ENCODE measurements at places on chromosomes 5 and 9. TPM values are rescaled to one million over a fixed set of nuclear protein-coding genes. Genes with fewer than 3 reads are reported as not detected.

DNA sequence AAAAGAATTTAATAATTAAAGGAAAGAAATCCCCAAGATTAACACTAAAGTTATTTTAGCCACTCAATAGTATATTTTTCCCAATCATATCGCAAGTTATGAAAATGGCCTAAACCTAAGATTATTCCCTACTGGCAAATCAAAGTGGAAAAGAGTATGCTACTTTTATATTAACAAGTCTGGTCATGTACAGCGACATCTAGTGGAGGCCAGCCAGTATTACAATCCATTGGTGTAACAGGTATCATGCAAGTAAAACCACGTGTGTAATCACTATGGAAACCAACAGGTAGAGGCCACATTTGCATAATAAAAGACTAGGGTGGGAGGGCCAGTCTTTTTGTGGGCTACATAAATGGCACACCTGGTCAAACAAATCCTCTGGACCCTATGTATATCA lies 976.4 kb upstream of the CDH9 start:
- DNase-seq = no peak

DNA sequence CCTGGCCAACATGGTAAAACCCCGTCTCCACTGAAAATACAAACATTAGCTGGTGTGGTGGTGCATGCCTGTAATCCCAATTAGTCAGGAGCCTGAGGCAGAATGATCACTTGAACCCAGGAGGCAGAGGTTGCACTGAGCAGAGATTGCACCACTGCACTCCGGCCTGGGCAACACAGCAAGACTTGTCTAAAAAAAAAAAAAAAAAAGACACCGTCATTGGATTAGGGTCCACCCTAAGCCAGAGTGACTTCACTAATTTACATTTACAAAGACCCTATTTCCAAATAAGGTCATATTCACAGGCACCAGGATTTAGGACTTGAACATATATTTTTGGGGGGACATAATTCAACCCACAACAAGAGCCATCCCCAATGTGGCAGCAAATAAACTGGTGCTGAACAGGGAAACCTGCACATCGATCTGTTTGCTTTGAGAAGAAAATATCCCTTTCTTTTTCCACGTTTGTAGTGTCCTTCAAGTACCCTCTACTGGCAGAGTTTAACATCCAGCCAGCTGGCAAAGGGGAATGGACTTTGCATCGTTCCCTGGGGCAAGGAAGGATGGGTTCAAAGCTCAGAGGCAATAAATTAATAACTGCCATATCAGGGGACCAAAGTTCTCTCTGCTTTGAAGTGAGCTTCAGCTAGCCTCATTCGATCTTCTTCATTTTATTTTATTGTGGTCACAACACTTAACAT lies 3.7 kb upstream of the DNAJC25 start:
- no peak for DNase-seq

GRCh38 chr9:69019808-69020207 lies 5.9 kb upstream of the PRKACG start:
- DNase-seq = no peak

- no peak for DNase-seq
Measured at GRCh38 chr5:167608390-167609272, 682.8 kb upstream of the WWC1 start.

GRCh38 chr9:132809677-132810271 lies 68.3 kb downstream of the AK8 start:
- DNase-seq = no peak

- no peak for DNase-seq
Measured at GRCh38 chr5:88854769-88855168, 28.2 kb downstream of the MEF2C start.

The CRHBP gene
- not detected for total RNA-seq

DNA sequence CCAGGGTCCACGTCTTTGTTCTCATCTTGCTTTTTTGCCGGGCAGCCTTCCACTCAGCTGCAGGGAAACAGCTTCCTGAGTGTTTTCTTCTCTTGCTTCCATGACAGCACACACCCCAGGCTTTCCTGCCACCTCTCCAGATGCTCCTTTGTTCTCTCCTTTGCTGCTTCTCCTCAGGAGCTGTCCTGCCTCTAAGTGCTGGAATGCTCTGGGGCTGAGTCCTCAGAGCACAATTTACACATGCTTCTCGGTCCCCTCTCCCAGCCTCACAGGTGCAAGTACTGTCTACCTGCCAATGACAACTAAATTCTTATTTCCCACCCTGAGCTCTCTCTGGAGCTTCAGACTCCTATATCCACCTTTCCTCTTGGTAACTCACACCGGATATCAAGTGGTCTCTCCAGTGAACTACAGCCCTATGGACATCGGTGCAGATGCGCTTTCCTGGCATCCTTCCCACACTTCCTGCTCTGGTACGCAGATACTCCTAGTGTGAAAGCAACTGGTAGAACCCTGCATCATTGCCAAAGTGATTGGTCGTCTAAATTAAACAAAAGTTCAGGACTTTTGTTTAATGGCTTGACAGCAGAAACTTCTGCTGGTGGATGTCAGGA lies 13.4 kb upstream of the ACSL6 start:
- DNase-seq = no peak

DNA sequence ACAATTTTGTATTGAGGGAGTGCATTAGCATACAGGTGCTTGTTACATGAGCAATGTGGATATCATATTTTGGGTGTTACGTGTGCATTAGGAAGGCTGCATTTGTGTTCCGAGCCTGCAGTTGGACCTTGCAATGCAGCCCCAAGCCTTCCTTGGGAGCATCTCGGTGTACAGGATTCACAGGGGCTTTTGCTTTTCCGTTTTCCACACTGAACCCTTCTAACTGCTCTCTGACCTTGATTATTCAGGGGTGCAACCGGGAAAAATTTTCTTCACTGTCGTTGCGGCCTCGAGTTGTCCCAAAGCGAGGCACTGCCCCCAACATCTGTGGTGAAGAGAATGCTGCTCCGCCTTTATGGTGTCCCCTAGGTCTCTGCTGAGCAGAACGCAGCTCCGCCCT lies 80.1 kb upstream of the PLEKHG4B start:
- DNase-seq = no peak

The CAMLG gene
- 26.9 TPM for total RNA-seq

The CDH12 gene
- total RNA-seq = 0.72 TPM

GRCh38 chr5:80712919-80713318 lies 58.1 kb upstream of the DHFR start:
- DNase-seq = no peak

DNA sequence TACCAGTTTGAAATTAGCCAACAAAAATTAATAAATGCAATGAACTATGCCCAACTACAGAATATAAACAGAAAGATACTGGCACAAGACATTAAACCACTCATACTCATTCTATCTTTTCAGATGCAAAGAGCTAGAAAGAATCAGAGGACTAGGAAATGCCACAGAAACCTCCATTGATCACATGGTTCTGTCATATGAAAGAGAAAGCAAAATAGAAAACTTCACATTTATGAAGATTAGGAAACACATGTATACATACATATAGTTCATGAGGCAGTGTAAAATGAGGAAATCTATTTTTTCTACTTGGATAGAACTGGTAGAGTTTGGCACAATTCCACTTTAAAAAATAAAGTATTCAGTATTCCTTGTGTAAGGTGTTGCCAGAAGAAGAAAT lies 275.1 kb upstream of the PTGER4 start:
- DNase-seq = no peak

The KLF4 gene
- 40.8 TPM for total RNA-seq

GRCh38 chr9:112166176-112167140 lies 8.6 kb downstream of the SUSD1 start:
- DNase-seq = peak; percentile 41

The HRH2 gene
- total RNA-seq = 1.7 TPM

DNA sequence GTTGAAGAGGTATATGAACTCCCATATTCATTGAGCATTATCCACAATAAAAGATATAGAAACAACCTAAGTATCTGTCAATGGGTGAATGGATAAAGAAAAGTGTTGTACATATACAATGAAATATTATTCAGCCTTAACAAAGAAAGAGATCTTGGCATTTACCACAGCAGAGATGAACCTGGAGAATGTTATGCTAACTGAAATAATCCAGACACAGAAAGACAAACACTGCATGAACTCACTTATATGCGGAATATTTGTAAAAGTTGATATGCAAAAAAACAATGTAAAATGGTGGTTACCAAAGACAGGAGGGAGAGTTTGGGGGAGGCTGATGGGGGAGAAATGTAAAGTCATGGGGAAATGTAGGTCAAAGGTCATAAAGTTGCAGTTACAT lies 278.7 kb downstream of the ZNF608 start:
- no peak for DNase-seq

The GABBR2 gene
- total RNA-seq = 0.41 TPM

- no peak for DNase-seq
Measured at GRCh38 chr5:61120534-61120933, 41.7 kb downstream of the SMIM15 start.

The RCL1 gene
- 29.7 TPM for total RNA-seq

GRCh38 chr5:100909034-100909433 lies 6.0 kb upstream of the ST8SIA4 start:
- DNase-seq = no peak

DNA sequence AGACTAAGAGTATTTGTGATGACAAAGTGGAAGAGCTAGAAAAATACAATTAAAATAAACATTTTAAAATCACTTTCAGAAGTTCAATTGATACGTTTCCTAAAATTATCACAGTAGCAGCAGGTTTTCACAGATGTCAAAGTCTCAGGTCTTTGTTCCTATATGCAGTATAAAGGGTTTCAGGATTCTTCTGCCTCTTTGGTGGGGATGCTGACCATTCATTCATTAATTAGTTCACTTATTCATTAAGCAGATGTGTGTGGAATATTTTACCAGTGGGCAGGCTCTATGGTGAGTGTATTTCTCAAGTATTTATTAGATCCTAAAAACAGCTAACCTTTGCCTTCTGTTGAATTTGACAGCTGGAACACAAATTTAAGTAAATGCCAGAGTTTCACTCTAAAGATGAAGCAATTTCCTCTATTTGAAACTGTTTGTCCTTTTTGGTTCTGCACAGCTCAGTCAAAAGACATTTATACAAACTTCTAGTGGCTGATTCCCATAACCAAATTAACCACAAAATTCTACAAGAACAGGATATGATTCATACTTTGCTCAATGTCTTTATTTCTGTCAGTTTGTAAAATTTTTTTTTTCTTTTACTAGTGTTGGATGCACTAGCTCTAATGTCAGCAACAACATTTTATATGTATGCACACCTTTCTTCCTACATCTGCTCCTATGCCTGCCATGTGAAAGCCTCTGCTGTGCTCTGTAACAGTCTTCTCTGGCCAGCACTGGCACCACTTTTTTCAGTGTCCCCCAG lies 75.9 kb upstream of the PRR16 start:
- peak; percentile 8 for DNase-seq

The DMGDH gene
- 1.8 TPM for total RNA-seq

GRCh38 chr9:35727676-35728040 lies 4.3 kb downstream of the TLN1 start:
- DNase-seq = no peak

GRCh38 chr9:38092200-38092524 lies 23.1 kb upstream of the SHB start:
- no peak for DNase-seq

DNA sequence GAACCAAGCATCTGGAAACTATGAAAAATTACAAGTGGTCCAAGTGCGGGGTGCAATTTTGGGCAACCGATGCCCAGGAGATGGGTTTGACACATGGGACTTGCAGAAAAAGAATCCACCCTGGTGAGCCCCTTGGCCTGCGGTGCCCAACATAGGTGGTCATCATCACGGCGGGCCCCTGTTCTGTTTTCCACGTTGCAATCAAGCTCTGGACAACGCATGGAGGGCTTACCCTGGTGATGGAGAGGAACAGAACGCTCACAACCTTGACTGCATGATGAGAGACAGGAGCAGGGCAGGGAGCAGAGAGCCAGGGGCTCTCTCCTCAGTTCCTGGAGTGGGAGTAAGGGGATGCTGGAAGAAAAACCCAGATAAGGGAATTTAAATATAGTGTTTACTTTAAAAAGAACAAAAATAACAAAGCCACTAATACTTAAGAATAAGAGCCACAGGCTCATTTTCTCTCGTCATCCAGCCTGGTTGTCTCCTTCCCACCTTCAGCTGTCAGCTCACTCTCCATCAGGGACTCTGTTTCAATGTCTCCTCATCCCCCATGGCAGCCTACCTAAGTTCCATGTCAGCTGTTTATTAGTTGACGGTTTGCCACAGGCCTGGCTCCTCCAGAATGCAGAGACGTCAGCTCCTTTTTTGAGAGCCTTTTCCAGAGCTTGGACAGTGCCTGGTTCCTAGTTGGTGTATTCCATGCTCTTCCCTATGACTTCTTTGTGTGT lies 172.1 kb downstream of the GADD45G start:
- DNase-seq = no peak

- DNase-seq = no peak
Measured at GRCh38 chr5:81146031-81146430, 87.1 kb upstream of the CKMT2 start.

Data from tongue (tissue), 3 donors.